ENCODE measurements at places on chromosomes 13 and 19. TPM values are rescaled to one million over a fixed set of nuclear protein-coding genes. Genes with fewer than 3 reads are reported as not detected.

DNA sequence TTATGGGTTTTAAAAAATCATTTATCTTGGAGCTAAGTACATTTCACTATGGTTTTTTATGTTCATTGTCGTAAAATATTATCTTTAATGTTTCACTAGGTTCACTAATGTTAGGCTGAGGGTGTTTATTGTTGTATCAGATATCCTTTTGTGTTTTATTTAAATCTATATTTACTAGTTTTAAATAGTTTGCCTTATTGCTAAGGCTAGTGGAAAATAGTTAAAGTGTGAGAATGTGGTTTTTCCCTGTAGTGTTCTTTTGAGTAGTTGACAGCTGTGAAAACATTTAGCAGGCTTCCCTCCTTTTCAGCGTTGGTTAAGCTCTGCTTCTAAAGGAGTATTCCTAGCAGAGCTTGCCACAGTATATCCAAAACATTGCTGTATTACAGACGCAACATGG lies 139.0 kb downstream of the TM9SF2 start:
- DNase-seq = no peak

DNA sequence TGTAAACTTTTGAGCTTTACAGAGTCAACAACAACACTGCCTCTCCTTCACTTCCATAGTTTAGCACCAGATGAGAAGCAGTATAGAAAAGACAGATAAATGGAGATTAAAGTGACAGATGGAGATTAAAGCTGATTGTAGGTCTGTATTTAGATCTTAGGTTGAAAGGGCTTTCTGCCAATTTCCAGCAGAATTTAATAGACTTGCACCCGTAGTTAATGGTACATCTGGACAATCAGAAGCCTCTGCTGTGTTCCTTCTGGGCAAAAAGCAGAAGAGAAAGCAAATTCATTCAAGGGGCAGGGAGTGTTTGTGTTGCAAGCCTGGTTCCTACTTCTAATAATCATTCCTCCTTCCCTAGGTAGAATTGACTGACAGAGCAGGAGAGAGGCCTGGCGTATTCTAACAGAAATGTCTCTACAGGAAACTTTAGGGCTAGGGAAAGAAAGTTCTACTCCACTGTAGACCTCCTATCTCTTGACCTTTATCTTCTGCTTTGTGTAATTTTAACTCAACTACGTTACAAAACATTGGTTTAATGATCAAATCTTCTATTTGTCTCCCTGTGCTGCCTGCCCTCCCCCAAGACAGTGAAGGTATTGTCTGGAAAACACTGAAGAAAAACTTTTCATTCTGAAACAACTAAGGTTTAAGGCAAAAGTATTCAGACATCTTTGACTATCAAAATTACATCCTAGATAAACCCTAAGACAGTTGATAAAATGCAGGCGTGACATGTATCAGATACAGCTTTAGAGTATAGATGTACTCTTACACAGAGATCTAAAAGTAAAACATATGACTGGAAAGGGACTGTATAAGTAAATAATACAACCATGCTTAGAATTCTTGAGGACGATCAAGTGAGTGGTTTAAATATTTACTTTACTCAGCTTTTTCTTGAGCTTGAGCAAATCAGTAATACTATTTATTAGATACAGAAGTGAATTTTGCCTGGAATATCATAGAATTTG lies 44.4 kb downstream of the GPC6 start:
- DNase-seq = no peak

- no peak for DNase-seq
These were observed 39.6 kb downstream of the RAB20 start for GRCh38 chr13:110521946-110522345.

GRCh38 chr13:94464771-94465170 lies 14.7 kb downstream of the DCT start:
- DNase-seq = no peak

DNA sequence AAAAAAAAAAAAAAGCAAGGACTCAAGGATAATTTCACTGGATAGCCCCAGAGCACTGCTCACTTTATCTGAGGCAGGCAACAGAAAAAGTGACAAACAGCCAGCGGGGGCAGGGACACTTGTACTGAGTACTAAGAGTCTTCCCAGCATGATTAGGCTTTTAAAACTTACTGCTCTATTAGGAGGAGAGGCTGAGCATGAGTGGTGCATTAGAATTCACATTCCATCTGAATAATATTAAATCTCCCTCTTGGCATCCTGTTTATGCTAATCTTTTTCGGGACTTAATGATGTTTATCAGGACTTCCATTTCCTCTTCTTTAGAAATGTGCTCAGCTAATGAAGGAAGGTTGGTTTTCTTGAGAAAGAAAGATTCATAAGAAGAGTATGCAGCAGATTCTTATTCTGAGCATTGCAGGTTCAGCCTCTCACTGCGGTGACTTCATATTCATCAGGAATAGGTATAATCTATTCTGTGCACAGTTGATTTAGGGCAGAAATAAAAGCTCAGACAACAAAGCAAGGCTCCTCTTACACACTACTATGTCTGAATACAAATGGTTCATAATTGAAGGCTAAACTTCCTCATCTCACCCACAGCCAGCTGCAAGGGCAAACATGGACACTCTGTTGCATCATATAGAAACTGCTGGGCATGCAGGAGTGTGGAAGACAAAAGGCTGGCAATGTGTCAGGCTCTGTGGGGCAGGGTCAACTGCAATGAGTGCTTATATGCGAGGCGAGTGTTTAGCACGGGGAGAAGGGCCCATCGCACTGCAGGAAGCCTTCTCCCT lies 107.0 kb downstream of the KL start:
- DNase-seq = peak; percentile 49

- DNase-seq = no peak
These were observed 11.8 kb downstream of the COL4A2 start for GRCh38 chr13:110318920-110319319.

DNA sequence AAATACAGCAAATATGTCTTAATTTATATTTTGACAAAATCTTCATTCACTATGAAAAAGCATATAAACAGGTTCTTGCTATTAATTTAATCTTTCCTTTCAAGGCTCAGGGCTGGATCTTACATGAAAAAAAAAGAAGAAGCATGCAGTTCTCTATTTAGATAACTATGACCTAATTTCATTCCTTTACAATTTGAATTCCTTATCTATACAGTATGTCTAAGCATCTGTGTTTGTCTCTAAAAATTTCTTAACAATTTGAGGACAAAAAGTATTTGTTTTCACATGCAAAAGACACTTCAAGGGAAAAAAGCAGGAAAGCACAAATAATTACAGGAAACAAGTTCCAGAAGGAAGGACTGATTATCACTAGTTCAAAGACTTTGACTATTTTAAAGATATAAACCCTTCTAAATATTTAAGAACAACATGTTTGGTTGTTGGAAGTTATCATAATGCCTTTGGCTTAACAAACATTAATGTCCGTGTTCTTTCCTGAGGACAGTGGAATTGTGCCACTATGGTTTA lies 157.5 kb downstream of the TBC1D4 start:
- DNase-seq = no peak

The IGFL3 gene
- polyA plus RNA-seq = not detected

The RASAL3 gene
- 2.0 TPM for polyA plus RNA-seq

DNA sequence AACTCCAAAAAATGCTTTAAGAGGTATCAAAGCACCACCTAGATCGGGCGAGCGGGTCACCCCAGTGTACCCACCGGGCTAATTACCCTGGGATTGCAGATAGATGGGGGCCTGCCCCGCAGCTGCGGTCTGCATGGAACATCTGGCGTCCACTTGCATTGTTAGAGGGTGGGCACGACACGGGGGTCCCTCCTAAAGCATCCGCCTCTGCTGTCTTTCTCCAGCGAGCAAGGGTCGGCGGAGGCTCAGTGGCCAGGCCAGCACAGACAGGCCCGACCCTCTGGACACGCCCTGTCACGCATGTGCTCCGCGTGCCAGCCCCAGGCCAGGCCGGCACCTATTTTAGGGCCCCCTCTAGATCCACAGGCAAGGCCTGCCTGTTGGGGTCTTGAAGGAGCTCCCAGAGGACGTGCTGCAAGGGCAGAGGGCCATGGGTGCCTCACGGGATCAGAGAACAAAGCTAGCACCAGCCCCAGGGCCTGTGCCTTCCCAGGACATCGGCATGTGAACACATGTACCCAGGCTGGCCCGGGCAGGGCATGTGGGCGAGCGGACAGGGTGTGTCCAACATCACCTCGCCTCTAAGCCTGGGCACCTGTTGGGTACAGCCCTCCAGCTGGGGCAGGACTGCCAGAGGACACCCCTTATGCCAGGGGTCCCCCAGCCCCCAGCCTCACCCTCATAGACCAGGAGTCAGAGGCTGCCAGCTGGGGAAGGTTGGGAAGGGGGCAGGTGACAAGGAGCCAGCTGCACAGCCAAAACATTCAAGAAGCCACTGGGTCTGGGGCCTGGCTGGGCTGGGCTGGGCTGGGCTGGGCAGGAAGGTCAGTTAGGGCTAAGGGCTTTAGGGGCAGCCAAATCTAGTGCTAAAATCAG lies 35.6 kb upstream of the NANOS3 start:
- DNase-seq = no peak

DNA sequence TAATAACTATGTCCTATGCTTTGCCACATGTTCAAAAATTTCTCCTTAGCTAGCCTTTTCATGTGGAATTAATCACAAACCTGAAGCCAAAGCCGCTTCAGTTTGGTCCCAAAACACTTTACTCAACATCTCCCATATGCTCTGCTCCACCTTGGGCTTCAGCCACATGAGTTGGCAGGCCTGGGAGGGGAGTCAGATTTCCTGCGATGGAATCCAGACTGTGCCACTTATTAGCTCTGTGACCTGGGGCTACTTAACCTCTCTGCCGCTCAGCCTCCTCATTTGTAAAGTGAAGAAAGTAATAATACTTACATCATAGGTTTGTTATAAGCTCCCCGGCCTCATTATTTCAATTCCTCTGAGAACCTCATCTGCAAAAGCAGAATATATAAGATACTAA lies 272.0 kb downstream of the LMO7 start:
- no peak for DNase-seq

DNA sequence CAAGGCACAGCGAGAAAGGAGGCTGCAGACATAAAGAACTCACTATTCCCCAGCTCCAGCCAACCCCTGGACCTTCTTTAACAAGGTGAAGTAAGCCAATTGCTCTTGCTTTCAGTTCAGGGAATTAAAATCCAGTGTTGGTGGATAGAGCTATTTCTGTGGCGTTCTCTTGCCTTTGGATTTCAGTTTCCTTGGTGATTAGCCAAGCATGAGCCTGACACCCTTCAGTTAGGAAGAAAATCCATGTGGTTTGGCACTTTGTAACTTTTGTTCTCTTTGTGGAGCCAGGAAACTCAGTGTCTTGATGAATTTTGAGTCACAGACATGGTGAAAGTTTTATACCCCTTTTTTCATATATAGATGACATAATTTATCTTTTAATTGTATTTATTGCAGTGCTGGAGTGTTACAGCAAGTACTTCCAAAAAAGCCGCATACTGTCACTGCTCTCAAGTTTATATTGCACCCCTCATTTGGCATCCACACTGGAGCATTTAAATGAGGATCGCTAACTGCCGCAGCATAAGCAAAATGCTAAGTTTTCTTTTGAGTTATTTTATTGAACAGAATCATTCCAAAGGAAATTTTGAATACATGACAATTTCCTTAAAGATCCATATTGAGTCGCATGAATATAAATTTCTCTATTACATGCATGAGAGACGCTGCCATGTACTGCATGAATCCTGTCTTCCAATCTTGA lies 406.8 kb downstream of the MYO16 start:
- DNase-seq = no peak

DNA sequence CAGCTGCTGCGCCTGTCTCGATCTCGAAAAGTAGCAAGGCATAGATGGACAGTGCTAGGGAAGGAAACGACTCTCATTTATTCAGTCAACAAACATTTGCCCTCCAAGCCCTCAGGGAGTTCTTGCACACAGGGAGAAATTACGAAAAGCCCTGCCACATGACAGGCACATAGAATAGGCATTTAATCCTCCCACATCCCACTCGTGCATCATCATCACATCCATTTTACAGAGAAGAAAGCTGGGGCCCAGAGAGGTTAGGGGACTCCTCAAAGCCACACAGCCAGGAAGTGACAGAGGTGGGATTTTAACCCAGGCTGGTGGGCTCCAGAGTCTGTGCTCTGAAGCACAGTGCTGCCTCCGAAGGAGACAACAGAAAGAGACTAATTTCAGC lies 11.6 kb downstream of the TMEM221 start:
- DNase-seq = no peak

DNA sequence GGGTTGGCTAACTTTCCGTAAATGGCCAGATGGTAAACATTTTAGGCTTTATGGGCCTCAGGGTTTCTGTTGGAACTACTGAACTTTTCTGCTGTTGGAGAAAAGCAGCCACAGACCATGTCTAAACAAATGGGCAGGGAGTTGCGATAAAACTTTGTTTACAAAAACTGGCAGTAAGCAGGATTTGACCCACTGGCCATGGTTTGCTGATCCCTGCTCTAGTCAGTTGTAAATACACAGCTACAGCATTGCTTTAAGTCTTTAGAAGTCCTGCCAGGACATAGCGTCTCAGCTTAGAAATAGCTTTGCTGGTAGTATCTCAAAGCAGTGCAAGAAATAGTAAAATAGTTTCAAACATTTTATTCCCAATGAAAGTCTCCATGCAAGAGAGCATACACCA lies 88.4 kb downstream of the NALCN start:
- no peak for DNase-seq

- no peak for DNase-seq
These were observed 610.0 kb downstream of the EFNB2 start for GRCh38 chr13:105925496-105925895.

GRCh38 chr19:7007859-7008258 lies 13.4 kb downstream of the MBD3L2B start:
- no peak for DNase-seq

DNA sequence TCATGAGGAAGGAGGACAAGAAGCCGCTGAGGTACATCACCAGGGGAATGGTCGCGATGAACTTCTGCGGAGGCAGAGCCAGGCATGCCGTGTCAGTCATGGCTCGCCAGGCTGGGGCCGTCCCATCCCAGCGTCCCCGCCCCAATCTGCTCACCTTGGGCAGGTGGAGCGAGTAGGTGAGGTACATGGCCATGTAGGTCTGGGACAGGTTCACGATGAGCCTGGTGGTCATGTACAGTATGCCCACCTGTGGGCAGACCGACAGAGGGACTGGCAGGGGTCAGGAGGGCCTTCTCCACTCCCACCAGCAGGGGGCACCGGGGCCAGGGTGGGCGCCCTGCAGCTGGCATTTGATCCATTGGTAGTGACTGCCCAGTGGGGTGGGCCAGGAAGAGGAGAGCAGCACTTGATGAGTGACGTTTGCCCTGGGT lies 8.3 kb downstream of the TEKTIP1 start:
- no peak for DNase-seq

The ISOC2 gene
- polyA plus RNA-seq = 107 TPM

The MAB21L1 gene
- 0.09 TPM for polyA plus RNA-seq

DNA sequence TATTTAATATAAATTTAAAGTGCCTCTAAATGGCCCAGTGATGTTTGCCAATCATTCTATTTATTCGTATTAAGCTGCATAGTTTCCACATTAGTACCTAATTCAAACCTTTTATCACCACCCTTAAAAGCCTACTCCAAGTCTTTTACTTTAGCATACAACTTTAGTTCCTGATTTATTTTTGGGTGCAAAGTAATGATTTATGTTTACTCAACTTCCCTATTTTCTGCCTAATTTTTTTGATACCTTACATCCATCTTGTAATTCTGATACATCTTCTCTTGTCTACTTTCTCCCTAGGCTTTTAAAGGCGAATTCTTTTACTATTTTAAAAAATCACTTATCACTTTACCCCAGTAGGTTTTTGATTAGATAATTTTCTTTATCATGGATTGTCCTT lies 2651.1 kb upstream of the PCDH20 start:
- DNase-seq = no peak

Measured in testis (tissue), 5 donors.